Hematopoietic multipotent progenitor cell treated with erythropoietin and hydrocortisone succinate and interleukin-3 and kit ligand, for 4 days (in vitro differentiated cells): ENCODE measurements at places on chromosomes 11 and 22.

DNA sequence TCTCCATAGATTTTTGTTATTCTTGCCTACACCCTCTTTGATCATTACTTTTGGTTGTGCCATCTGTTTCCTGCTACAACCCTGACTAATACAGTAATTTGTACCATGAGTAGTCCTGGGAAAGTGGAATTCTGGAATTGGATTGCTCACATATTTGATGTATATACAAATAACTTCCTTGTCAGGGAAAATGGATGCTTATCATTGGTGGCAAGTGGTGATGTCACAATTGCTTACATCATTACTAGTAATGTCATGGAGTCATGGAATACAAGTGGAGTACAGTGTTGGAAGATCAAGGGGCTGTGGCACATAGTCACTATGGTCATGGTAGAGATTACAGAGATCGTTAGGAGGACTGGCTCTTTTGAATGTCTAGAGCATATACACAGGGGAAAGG, 24.4 kb downstream of the AASDHPPT start:
- DNase-seq, result no peak

GRCh38 chr11:1438261-1438966, 48.2 kb downstream of the MOB2 start:
- DNase-seq, result no peak

DNA sequence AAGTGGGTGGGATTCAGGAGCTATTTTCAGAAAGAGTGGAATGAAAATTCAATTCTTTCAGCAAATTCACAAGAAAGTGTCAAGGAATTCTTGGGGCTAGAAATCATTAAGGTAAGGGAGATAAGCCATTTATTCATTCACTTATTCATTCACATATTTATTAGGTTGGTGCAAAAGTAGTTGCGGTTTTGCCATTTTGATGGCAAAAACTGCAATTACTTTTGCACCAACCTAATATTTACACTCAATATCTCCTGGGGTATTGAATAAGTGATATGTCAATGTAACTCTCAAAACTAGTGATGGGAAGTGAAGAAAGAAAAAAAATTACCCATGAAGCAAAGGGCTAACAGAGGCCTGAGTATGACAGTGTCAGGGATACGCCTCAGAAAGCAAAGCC, at the start of gene OR10W1:
Gene OR10W1, minus strand, starts transcription at position 119 of the 400 bp plus-strand sequence. CDS start 402 bp downstream, outside the sequence.
- no peak for DNase-seq

DNA sequence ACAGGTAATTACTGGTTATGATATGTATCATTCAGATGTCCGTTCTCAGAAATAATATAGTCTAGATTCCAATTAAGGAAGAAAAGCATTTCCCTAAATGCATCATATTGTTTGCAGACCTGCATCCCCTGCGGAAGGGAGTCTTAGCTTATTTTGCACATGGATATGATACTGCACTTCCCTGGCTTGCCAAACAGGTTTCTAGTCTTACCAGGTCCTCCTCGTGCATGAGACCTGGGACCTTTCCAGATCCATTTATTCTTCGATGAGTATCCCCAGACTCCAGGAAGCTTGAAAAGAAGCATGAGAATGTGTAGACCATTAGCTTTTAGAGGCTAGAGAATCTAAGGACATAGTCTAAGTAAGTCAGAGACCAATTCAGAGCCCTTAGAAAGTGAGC, 30.6 kb downstream of the CYB5R2 start:
- no peak for DNase-seq

DNA sequence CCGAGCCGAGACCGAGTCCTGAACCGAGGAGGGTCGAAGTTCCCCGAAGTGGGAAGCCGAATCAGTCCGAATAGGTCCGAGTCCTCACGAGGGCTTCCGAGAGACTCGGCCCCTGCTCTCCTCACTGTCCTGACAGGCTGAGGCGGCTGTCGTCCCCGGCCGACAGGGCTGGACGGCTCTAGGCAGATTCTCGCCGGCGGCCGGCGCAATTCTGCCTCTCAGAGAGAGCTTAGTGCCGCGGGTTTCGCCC, 191 bp upstream of the DEAF1 start:
- no peak for DNase-seq

DNA sequence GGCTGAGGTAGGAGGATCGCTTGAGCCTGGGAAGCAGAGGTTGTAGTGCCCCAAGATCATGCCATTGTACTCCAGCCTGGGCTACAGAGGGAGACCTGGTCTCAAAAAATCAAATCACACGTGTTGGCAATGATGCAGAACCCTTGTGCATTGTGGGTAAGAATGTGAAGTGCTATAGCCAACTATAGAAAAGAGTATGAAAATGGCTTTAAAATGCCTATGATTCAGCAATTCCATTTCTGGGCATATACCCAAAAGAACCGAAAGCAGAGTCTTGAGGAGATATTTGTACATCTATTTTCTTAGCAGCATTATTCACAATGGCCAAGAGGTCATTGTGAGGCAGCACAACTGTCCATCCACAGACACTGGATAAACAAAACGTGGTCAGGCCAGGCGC, 2.6 kb upstream of the FADS3 start:
- peak; percentile 59 for DNase-seq

DNA sequence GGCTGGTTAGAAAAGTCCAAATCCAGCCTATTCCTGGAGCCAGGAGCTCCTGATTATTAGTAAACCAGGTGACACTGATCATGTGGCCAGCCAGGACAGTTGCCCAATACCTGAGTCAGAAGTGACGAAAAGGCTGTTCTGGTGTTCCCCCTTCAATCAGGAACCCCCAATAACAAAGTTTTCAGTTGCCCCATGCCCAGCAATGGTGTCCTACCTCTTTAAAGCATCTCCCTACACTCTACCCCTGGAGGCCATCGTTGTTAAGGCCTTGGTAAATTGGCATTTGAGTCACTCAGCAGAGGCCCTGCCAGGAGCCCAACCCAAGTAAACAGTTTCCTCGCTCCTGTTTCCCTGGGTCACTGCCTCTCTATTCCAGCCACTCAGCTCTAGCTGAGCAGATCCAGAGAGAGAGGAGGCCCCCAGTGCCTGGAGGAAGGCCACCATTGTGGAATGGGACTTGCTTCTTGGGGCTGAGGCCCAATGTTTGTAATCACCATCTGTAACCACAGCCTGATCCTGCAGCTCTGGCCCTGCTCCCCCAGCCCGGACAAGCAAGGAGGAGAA, 25.0 kb downstream of the ARHGAP1 start:
- peak; percentile 27 for DNase-seq

GRCh38 chr11:2210366-2211112, 38.9 kb upstream of the TH start:
- no peak for DNase-seq

- no peak for DNase-seq
Observed at GRCh38 chr11:30635401-30635989, 49.3 kb upstream of the MPPED2 start.

- no peak for DNase-seq
Observed at GRCh38 chr11:33383075-33383919, 126.1 kb downstream of the HIPK3 start.

DNA sequence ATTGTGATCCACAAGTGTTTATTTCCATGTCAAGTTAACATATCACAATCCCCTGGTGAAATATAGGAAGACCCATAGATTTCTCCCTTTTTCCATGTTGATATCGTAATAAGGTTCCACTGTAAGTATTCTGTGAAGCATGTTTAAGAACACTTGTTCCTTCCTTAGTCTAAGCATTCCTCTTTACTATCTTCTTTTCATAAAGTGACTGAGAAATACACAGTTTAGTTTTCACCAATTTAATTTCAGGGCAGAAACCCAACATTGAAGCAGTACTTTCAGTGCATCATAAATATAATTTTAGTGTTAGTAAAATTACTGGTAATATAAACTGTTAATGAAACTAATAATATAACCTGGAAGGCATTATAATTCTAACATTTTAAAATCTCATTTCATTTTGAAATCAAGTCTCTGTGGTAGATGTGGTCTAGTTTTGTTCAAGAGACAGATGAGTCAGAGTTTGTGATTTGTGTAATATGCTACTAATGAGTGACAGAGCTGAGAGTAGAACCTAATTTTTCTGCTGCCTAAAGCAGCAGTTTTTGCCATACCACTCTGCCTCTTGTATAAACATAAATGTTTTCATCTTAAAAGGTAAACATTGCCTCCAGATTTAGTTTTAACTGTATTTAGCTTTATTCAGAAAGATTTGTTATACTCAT, 79.4 kb downstream of the ATM start:
- no peak for DNase-seq

- peak; percentile 11 for DNase-seq
Observed at GRCh38 chr11:113991718-113992458, 17.0 kb downstream of the HTR3A start.

GRCh38 chr11:440065-441042, 1.5 kb downstream of the ANO9 start:
- peak; percentile 40 for DNase-seq

- DNase-seq, result no peak
Observed at GRCh38 chr11:95157824-95158223, 68.2 kb downstream of the ENDOD1 start.

- DNase-seq, result peak; percentile 47
Observed at GRCh38 chr11:21142007-21142406, 472.6 kb downstream of the NELL1 start.

- peak; percentile 30 for DNase-seq
Observed at GRCh38 chr11:113664981-113665710, 41.0 kb downstream of the TMPRSS5 start.

- no peak for DNase-seq
Observed at GRCh38 chr22:47605441-47605840, 843.0 kb downstream of the TBC1D22A start.
